ENCODE measurements at places on chromosomes 12 and 14.

GRCh38 chr14:66293533-66294105 lies 192.6 kb upstream of the CCDC196 start:
- DNase-seq: no peak

DNA sequence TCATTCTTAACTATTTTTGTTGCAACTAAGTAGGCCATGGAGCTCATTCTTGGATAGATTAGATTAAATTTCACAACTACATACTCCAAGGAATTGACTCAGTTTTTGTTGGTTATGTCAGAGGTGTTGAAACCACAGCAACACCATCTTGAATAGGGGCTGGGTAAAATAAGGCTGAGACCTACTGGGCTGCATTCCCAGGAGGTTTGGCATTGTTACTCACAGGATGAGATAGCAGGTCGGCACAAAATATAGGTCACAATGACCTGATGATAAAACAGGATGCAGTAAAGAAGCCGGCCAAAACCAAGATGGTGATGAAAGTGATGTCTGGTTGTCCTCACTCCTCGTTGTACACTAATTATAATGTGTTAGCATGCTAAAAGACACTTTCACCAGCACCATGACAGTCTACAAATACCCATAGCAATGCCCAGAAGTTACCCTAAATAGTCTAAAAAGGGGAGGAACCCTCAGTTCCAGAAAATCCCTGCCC lies 20.9 kb downstream of the DMAC2L start:
- DNase-seq: no peak

GRCh38 chr12:26524862-26525465 lies 308.0 kb downstream of the ITPR2 start:
- no peak for DNase-seq

DNA sequence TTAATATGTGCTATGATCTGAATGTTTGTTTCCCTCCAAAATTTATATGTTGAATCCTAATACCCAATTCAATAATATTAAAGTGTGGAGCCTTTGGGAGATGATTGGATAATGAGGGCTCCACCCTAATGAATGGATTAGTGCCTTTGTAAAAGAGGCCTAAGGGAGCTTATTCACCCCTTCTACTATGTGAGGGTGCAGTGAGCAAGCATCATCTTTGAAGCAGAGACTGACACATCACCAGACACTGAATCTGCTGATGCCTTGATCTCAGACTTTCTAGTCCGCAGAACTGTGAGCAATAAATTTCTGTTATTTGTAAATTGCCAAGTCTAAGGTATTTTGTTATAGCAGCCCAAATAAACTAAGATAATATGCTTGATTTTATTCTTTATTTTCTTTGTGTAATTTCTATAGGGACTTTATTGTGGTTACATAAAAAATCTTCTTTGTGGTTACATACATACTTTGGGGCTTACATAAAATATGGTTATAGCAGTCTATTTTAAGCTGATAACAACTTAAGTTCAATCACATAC lies 131.1 kb upstream of the SLC38A2 start:
- DNase-seq: no peak

DNA sequence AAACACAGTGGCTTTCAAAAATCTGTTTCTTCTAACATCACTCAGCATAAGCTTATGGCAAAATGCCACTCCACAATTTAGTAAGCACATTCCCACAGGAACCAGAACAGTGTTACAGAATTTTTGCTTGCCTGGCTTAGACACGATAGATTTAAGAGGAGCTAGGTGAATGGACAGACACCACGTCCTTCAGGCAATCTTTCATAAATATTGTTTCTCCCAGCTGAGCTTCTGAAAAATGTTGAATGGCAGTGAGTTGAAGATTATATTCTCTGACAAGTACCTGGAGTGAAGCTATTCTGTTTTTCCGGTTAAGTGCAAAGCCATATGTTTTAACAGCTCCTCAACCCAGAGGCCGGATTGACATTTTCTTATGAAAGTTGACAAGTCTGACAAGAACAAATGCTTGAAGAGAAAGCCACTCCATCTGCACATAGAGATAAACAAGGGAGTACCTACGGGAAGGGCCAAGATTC lies 102.0 kb downstream of the FSCB start:
- no peak for DNase-seq

DNA sequence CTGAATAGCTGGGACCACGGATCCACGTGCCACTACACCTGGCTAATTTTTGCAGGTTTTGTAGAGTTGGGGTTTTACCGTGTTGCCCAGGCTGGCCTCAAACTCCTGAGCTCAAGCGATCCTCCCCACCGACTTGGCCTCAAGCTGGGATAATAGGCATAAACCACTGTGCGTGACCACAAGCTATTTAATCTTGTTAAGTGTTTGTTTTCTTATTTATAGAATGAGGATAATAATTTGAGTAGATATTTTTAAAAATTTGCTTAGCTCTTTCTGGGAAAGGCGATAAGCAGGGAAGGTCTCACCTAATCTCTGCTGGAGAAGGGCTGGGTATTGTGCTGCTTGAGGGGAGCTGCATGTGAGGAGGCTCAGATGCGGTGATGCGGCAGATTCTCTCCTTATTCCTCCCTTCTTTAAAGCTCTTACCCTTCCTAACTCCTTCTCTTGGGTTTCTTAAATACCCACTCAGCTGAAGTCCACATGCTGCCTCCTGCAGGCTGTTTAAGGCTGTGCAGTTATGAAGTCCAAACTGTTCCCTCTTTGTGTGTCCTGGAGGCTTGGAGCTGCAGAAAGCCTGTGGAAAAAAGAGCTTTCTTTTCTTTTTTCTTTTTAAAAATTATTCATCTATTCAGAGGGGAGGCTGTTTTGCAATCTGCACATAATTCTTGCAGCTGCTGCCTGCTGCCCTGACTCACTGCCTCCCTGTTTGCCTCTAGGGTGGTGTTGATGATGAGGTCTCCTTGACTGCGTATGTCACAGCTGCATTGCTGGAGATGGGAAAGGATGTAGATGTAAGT lies 37.9 kb downstream of the A2ML1 start:
- DNase-seq: no peak

GRCh38 chr14:79167957-79168356 lies 997.8 kb downstream of the NRXN3 start:
- no peak for DNase-seq

GRCh38 chr14:31270196-31270772 lies 62.7 kb upstream of the HECTD1 start:
- DNase-seq: no peak

DNA sequence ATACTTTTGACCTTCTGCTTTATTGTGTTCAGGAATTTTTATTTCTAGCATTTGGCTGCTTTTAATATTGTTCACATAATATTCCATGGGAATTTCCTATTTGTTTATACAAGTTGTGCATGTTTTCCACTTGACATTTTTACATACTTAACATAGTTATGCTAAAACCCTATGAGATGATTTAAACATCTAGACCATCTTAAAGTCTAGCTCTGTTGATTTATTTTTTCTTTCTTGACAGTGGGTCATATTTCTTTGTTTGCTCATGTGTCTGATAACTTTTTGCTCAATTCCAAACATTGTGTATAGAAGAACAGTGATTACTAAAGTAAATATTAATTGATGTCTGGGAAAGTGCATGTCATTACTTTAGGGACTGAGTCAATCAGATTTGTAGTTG lies 202.1 kb upstream of the PDZRN4 start:
- DNase-seq: no peak

GRCh38 chr12:95789126-95790032 lies 1.2 kb downstream of the NTN4 start:
- no peak for DNase-seq

DNA sequence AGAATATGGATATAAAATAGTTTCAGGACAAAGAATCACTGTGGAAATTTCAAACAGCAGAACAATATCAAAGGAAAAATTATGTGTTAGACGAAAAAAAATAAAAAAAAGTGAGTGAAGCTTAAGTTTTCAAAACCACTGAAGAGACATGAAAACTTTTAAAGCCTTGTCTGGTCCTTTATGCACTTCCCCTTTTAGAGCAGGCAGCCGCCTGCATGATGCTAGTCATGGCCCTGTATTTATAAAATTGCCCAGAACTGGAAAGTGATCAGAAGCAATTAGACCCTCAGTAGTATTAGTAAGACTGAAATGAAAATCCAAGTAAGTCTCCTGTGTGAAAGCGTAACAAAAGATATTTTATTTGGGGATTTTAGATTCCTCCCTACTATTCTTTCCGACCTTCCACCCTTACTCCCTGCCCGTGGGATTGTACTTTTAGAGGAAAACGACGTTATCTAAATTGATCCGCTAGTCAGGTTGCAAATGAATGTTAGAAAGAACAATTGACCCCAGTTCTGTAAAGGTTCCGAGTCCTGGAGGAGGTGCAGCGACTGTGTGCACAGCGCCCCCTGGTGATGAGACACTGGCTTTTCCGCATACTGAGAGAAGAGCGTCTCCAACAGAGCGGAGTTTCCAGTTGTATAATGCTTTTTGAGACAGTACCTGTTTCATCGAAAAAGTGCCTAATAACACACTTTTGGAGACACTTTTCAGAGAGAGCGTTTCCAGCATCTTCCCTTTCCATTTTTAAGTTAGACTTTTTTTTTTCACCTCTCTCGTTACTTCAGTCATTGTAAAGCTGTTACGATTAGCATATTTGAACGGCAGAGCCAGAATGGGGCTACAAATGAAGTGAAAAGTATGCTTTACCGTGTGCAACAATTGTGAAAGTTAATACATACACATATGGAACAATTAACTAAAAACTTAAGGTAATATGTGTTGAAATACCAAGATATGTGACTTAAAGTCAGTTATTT lies 12.4 kb downstream of the MGST1 start:
- no peak for DNase-seq

- DNase-seq: no peak
Measured at GRCh38 chr12:69529021-69529420, 56.2 kb upstream of the CCT2 start.

DNA sequence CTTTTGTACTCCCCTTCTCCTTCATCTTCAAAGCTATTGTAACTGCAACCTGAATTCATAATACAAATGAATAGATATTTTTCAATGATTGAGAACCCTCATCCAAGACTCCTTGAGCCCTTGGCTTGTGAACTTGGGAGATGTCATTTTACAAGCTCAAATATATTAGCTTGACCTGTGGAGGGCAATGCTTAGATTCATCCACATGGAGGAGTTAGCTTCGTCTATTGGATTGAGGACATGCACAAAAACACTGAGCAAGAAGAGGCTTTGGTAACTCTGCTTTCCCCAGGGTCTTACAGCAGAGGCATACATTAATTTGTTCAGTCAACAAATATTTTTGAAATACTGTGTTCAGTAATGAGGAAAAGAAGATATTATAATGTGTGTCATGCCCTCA lies 101.1 kb downstream of the OTOGL start:
- no peak for DNase-seq

- DNase-seq: peak; percentile 7
Measured at GRCh38 chr14:77203611-77204458, 22.2 kb downstream of the TMEM63C start.

- DNase-seq: no peak
Measured at GRCh38 chr12:49818241-49818895, 9.8 kb downstream of the NCKAP5L start.

GRCh38 chr12:128388461-128389000 lies 121.6 kb downstream of the TMEM132C start:
- DNase-seq: no peak

GRCh38 chr14:67571275-67571990 lies 28.6 kb downstream of the PIGH start:
- DNase-seq: peak; percentile 63

DNA sequence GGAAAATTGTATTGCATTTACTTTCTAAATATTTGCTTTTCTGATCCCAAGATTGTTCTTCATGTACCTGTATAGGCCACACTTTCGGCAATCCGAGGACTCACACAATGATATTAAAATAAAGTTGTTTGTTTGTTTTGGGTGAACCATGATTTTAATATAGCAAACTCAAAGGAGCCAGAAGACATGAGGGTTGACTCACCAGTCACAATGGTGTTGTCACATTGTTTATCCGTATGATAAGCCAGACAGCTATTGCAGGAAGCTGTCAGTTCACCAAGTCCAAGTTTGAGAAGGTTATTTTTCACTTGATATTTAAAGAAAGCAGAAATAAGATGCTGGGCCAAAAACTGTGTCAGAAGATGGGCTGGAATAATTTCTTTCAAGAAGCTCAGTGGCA lies 67.1 kb upstream of the CPM start:
- DNase-seq: no peak

DNA sequence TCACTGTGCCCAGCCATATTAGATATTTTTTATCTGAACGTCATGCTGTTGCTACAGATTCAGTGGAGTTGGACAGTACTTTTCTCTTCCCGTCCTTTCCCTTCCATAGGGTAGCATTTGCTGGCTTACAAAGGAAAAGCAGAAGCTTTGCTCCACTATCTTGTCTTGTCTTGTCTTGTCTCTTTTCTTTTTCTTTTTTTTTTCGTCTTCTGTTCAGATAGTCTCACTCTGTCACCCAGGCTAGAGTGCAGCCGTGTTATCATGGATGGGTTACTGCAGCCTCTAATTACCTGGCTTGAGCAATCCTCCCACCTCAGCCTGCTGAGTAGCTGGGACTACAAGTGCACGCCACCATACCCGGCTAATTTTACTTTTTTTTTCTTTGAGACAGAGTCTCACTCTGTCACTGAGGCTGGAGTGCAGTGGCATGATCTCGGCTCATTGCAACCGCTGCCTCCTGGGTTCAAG lies 21.1 kb downstream of the OR10G3 start:
- DNase-seq: no peak

DNA sequence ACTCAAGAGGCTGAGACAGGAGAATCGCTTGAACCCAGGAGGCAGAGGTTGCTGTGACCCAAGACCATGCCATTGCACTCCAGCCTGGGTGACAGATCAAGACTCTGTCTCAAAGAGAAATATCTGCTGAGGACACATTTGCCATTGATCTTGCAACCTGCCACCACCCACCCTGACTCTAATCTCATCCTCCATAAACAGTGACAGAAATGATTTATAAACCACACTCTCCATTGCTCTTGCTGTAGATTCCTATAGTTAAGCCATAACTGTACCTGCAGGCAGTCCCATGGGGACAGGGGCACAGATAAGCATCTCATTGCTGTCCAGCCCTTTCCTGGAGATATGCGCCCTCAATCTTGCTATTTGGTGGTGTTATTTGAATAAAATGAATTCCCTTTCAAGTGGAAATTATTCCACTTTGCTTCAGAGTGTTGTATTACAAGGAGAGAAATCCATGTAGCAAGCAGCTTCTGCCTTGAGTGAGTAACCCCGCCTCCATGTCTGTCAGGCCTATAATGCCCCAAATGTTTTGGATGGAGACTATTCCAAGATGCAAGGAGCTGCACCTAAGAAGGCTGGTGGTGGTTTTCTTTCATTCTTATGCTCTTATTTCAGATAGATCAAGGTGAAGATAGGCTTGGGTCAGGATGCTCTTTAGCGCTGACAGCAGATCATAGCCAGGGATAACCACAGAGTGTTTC lies 3.0 kb upstream of the ZDHHC22 start:
- no peak for DNase-seq

DNA sequence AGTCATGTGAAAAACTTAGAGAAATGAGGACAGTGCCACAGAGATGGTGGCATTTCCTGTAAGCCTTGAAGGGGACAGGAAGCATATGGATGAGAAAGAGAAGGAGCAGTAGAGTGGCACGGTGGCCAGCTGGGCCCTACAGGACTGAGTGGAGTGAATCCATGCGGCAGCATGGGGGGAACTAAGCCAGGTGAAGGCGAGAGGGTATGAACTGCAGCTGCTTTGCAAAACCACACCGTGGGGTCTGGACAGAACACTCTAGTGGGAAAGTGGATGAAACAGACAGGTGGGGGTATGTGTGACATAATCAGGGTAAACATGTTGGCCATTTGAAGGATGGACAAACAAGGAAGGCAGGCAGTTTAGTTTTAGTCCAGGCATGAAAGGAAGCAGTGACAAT lies 10.4 kb upstream of the SYCP3 start:
- no peak for DNase-seq

GRCh38 chr14:103326078-103326477 lies 8.0 kb upstream of the EIF5 start:
- no peak for DNase-seq

GRCh38 chr14:58650857-58651256 lies 13.1 kb downstream of the DACT1 start:
- DNase-seq: no peak

Measured in naive thymus-derived CD8-positive, alpha-beta T cell (primary cell).